ENCODE measurements at places on chromosomes 6 and 20.

DNA sequence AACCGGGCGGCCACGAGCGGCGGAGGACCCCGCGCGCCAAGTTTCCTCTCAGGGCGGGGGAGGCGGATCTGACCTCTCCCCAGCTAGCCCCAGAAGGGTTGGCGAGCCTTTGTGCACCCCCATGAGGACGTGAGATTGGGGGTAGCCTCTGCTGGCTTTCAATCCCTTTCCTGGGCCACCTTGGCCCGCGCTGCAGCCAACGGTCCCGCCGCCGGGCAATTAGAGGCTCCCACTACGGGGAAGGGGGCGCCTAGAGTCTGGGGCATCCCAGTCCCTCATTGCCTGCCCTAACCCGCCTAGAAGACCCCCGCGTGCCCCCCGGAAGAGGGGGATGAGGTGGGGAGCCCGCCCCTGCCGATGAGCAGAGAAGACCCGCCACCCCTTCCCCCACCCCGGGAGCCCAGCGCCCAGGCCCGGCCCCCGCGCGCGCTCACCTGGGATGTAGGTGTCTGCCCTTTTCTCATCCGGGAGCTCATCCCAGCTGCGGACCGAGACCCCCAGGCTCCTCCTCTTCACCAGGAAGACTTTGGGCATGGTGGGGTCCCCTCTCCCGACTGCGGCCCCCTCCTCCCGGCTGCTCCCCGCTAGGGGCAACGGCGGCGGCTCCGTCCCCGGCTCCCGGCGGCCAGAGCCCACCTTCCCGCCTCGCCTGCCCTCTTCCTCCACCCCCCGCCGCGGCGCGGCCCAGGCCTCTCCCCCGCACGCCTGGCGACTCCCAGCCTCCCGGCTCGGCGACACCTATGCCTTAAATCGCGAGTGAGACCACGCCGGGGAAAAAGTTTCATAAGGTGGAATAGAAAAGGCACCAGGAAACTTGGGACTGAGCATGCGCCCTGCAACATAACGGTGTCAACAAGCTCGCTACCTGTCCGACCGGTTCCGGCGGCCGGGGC, at the start of gene OVOL2:
Gene OVOL2 (minus strand): TSS at position 816 of the 893 bp plus-strand sequence. CDS start 282 bp downstream, at position 534.
- DNase-seq: no peak

- DNase-seq: no peak
Measured at GRCh38 chr6:116278481-116278829, 1.3 kb downstream of the TSPYL1 start.

DNA sequence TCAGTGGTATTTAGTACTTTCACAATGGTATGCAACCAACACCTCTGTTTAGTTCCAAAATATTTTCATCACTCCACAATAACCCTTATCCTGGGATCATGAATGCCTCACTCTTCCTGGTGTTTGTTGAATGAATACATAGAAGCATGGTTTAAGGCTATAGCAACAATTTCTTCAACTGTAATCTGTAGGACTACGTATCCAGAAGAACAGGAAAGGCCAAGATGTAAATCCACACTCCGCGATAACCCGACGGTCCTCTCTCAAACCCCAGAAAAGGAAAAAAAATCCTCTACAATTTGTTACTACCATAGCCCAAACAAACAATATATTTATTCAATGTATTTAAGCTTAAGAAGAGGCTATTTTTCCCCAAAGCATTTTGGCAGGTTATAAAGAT, 141.4 kb upstream of the SALL4 start:
- DNase-seq: no peak

DNA sequence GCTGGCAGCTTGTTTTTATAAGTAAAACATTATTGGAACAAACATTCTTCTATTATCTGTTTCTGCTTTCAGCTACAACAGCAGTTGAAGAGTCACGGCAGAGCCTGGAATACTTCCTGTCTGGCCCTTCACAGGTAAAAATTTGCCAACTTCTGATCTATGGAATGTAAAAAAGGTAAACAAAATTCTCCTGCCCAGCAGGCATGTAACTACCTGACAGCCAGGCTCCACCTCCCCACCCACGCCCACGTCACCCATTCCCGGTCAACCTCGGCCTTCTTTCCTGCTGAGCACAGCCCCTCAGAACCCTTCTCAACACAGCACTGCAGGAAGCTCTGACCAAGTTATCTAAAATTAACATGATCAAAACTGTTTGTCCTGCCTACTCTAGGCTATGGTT, 166.0 kb downstream of the DLL1 start:
- DNase-seq: no peak

DNA sequence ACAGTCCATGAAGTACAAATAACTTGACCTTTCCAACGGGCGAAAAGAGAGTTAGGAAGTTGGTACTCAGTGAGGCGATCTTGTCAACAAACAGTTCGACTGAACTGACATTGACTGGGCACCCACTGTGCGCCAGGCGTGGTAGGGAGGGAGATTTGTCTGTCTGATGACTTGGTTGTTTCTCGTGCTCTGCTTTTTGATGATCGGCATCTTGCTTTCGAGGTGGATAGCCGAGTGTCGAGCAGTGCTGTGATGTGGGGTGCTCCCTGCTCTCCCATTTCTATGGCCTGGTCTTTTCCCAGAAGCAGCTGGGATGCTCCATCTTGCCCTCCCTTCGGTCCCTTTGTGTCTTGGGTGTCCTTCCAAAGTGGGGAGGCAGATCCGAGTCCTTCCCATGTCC, 30.4 kb downstream of the RPP40 start:
- DNase-seq: no peak

DNA sequence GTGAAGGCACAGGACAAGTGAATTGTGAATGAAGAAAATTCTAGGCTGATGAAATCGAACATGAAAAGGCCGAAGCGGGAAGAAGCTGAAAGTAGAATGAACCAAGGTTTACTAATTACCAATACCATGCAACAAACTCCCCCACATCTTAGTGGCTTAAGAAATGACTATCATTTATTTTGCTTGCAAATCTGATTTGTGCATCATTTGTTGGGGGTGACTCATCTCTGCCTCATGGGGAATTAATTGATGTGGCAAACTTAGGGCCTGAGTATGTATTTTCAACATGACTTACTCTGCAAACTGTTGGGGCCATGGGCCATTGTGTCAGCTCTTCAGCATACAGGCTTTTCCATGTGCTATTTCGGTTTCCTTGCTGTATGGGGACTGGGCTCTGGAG, 26.8 kb downstream of the PPP1R14C start:
- DNase-seq: no peak

DNA sequence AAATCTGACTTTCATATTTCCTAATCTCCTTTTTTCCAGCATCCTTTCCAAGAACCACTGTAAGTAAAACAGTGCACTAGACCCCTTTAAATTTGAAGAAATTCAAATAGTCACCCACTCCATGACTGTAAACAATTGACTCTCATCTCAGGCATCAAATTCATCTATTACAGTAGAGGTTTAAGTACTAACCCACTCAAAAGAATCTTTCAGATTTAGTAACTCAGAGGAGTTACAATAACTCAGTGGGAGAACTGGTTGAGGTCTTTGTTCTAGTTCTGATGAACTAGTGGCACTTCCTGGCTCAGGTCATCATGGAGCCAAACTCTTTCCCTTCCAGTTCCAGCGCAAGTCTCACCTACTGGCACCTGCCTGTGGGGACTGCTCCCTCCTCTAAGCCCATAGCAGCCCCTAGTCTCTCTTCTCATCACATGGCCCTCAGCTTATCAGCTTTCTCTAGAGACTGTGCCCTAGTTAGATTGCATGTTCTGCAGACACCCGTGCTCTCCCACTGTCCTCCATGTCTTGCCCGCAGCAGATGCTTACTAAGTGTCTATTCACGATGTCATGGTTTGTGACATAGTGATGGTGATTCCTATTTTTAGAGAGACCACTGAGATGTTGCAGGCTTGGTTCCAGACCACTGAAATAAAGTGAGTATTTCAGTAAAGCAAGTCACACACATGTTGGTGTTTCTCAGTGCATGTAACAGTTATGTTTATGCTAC, 196.2 kb downstream of the TBC1D7 start:
- no peak for DNase-seq

- DNase-seq: peak; percentile 1
Measured at GRCh38 chr20:23419995-23420901, 1.0 kb downstream of the NAPB start.

GRCh38 chr6:16585805-16586204, 175.5 kb downstream of the ATXN1 start:
- DNase-seq: no peak

DNA sequence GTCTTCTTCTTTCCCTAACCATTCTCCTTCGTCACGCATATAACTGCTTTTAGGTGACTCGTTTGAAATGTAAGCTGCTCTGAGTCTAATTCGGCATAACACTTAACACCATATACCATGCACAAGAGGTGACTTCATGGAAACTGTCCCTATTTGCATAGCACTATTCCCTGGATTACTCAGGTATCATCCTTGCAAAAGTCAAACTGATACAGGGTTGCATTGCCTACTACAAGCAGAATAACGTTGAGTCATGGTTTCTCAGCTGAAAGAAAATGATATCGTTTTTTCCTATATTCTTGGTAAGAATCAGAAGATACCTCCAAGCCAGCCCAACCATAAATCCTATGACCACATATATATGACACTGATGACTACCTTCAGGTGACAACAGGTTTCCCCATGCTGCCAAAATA, 227.5 kb downstream of the ATXN1 start:
- DNase-seq: no peak

DNA sequence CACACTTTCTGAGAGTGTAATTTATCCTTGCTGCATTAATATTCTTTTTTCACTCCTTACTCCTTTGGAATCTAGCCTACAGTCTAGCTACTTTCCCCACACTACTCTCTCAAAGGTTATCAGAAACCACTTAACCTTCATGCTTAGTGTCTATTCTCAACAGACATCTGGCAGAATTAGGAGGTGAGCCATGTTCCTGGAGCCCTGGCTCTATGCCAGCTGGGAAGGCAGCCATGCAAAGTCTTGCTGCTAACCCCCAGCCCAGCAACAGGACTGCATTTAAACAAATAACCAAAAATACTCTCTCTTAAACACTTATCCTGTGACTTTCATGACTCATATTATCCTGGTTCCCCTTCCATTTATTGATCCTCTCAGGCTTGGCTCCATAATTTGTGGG, 260.2 kb downstream of the BCKDHB start:
- DNase-seq: no peak

- DNase-seq: no peak
Measured at GRCh38 chr6:25154034-25154596, 125.1 kb upstream of the CARMIL1 start.

GRCh38 chr20:50528804-50529351, 18.7 kb downstream of the PTPN1 start:
- no peak for DNase-seq

DNA sequence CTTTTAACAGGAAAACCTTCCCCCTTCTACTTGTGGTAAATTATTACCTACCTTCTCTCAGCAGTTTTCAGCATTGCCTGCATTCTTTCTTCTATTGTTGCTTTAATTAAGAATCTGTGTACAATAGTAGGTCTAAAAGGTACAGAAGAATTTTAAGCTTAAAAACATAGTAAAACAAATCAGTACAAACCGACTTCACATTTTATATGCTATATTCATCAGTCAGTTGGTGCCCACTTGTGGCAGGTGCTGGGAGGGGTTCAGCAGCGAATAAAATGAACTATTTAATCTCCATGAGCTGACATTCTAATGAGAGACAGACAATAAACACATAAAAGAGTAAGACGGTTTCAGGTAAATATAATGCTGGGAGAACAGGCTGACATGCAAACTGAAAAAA, 73.4 kb upstream of the FBXO30 start:
- DNase-seq: no peak

DNA sequence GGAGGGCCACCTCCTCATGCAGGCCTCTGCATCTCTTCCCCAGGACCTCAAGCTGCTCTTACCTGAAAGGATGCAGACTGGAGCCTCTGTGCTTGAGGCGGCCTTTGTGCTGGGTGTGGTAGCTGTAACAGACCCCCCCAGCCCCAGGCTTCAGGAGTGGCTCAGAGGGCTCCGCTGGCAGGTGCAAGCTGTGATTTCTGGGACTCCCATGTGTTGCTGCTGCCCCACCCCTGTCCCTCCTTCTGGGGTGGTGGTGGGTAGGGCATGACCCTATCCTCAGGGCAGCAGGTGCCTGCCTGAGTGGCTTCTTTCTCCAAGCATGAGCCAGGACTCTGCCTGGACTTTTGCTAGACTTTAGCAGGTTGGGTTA, 121.2 kb downstream of the SULF2 start:
- no peak for DNase-seq

- DNase-seq: no peak
Measured at GRCh38 chr20:51592564-51592963, 50.0 kb upstream of the NFATC2 start.

DNA sequence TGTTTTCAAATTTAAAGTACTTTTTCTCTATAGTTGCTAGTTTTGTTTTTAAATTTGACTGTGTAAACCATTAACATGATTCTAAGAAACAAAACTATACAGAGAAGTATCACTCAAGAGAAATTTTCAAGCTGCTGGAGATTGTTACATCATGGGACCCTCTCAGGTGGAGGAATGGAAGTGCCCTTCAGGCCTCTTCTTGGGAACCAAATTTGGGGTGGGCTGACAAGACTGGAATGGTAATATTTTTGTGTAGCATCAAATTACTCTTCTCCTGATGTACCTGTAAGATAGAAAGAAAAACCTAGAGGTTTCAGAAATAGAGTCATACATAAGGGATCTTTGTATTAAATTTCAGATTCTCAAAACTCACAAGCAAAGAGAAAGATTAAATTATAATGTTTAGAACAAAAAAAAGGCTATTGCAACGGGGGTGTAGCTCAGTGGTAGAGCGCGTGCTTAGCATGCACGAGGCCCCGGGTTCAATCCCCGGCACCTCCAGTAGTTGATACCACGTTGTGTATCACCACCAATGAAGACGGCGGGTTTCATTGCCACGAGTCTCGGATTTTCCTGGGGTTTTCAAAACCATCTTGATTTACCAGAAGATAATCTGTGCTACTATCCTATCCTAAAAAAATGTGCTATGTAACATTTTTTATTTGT, 193.7 kb downstream of the GPX5 start:
- no peak for DNase-seq

GRCh38 chr20:36926653-36927200, 24.8 kb downstream of the SAMHD1 start:
- no peak for DNase-seq

DNA sequence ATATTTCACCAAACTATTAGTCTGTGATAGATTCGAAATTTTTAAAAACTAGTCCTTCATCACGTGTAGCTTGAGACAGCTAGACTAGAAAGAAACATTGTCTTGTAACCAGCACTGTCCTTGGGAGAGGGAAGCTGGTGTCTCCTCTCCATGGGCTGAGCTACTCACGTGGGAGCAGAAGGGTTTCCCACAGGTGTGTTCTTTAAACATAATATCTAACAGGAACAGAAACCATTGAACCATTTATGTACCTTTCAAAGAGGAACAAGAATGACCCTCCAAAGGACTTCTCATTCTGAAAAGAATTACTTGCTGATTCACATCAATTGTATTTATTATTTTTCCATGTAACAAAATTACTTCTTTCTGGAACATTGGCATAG, 72.4 kb upstream of the SYNJ2 start:
- no peak for DNase-seq

GRCh38 chr6:33812669-33813068, 8.9 kb upstream of the MLN start:
- DNase-seq: peak; percentile 85

GRCh38 chr6:66065313-66065712, 358.3 kb upstream of the EYS start:
- DNase-seq: no peak

GRCh38 chr20:49699200-49699992, 14.3 kb downstream of the B4GALT5 start:
- DNase-seq: no peak

Measured in neuronal stem cell (in vitro differentiated cells).